Lower lobe of right lung (tissue), 2 donors: ENCODE measurements at places on chromosomes 3 and 15.
A peak's percentile ranks its signal among the peaks of the same experiment; 100 is the strongest.

DNA sequence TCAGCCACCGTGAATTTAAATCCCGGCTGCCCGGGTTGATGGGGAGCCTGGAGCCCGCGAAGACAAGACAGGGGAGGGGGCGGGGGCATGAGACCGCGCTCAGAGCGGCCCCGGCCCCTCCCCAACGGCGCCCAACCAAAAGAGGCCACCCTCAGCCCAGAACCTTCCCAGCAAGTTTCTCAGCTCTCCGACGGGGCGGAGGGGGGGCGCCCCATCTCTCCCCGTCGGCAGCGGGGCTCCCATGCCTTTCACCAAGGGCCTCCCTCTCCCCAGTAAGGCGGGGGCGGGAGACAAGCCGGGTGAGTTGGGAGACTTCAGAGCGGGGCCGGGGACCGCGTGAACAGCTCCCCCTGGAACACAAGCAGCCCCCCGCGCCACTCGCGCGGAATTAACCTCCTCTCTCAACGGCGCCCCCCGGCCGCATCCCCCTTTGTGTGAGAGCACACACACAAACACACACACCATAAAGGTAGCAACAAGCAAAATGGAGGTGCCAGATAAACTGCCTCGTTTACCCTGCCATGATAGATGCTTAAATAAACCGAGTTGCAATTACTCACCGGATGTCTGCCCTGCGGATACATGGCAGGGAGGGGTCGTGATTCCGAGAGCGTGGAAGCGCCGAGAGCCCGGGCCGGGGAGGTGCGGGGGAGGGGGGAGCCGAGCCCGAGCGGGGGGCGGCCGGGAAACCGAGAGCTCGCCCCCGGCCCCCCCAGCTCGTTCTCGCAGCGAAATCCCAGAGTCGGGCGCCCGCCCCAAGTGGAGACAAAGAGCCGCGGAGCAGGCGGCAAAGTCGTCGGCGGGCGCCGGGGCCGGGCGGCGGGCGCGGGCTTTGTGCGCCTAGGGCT, 1.3 kb downstream of the TLE3 start:
- peaks cover 3% of the 10 kb centered on the region for H3K36me3 ChIP-seq
- peak overlapping the region; percentile 88 for H3K4me3 ChIP-seq
- no peaks in the 10 kb centered on the region for H3K27me3 ChIP-seq
- peak overlapping the region; percentile 92 for H3K27ac ChIP-seq
- DNase-seq: peak; percentile 65

- H3K36me3 ChIP-seq: no peaks in the 10 kb centered on the region
- H3K4me3 ChIP-seq: no peak overlapping the region
- H3K4me1 ChIP-seq: peaks cover 20% of the 10 kb centered on the region
- H3K27ac ChIP-seq: peak overlapping the region; percentile 46
- DNase-seq: peak; percentile 62
- no peaks in the 10 kb centered on the region for H3K27me3 ChIP-seq
Observed at GRCh38 chr3:72523429-72524151, 324.7 kb downstream of the SHQ1 start.

DNA sequence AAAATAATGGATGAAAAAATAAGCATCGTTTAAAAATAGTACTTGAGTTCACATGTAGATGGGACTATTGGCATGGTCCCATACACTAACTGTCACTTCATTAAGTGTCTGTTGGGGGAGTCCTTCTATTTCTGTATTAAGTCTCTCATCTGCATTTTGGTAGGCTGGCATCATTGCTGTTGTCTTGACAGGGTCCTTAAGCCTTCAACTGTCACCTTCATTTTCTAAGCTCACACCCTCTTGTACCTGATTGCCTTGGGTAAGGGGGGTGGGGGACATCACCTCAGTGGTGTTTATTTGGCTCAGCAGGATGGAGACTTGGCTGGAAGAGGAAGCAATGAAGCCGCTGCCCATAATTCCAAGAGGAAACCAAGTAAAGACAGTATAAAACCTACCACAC, 202.0 kb upstream of the VEPH1 start:
- DNase-seq: no peak
- H3K4me3 ChIP-seq: no peak overlapping the region
- no peaks in the 10 kb centered on the region for H3K4me1 ChIP-seq
- no peaks in the 10 kb centered on the region for H3K36me3 ChIP-seq
- H3K27me3 ChIP-seq: no peaks in the 10 kb centered on the region

DNA sequence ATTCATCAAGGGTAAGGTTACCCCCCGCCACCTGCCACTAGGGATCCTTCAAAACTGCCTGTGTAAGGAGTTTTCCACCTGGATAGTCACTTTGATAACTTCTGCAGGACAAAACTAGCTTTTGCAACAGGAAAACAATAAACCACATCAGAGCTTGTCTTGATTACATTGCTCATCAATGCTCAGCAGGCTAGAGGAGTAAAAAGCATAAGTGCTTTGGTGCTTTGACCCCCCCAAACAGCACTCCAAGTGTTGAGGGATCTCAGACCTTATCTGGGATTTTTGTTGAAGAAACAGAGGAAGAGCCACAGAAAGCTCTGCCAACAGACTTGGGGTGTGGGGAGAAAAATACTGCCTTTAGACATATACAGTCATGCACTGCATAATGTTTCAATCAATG, 10.8 kb upstream of the PHLDB2 start:
- H3K27me3 ChIP-seq: no peaks in the 10 kb centered on the region
- H3K4me3 ChIP-seq: no peak overlapping the region
- peaks cover 7% of the 10 kb centered on the region for H3K4me1 ChIP-seq
- DNase-seq: no peak
- H3K27ac ChIP-seq: no peak overlapping the region

GRCh38 chr3:49998326-49998725, 58.4 kb downstream of the RBM6 start:
- peaks cover 60% of the 10 kb centered on the region for H3K36me3 ChIP-seq
- no peak for DNase-seq
- H3K4me1 ChIP-seq: no peaks in the 10 kb centered on the region
- no peak overlapping the region for H3K27ac ChIP-seq
- no peaks in the 10 kb centered on the region for H3K27me3 ChIP-seq

DNA sequence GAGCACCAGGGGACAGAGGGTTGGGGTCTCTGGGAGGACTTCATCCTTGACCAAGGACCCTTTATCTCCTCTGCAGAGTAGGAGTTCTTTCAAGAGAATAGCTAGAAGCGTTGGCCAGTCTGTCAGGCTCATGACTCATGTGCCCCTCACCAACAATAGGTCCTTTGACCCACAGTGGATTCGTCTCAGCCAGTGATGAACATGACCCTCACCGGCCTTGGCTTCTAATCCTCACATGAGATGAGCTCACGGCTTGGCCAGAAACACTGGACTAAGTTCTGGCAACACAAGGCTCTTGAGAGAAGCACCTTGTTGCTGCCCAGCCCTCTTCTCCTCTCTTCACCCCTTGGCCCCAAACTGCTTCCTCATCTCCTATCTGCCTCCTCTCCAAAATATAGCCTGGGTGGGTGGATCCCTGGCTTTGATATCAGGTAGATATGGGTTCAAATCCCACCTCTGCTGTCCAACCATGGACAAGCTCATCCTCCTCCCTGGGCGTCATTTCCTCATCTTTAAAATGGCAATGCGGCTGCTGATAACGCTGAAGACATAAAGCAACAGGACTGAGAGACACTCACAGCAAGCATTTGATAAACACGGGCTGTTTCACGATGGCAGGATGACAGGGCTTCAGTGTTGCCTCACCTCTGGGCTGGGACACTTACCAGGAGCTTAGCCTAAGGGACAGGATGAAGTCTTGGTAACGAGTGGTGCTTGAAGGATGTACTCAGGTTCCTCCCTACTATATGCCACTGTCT, 446.7 kb upstream of the PROK2 start:
- H3K36me3 ChIP-seq: no peaks in the 10 kb centered on the region
- H3K4me3 ChIP-seq: no peak overlapping the region
- H3K4me1 ChIP-seq: no peaks in the 10 kb centered on the region
- no peak for DNase-seq

- DNase-seq: no peak
- peaks cover 3% of the 10 kb centered on the region for H3K4me1 ChIP-seq
- H3K36me3 ChIP-seq: no peaks in the 10 kb centered on the region
Observed at GRCh38 chr3:39290255-39290654, 10.4 kb upstream of the CX3CR1 start.

DNA sequence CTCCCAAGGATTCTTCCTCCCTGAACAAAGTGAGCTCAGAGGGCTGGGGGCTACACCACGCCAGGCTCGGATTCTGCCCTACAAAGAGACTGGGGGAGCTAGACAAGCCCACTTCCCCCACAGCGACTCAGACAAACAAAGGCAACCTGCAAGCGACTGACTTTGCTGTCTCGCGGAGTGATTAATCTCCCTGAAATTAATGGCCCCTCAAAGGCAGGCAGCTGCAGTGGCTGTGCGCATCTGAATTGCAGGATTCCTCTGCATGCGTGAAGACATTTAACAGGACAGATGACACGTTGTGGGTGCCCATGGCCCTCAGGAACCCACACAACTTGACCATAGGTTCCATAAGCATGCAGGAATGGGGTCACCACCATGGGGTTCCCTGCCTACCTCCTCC, 18.4 kb downstream of the CTXND1 start:
- H3K36me3 ChIP-seq: no peaks in the 10 kb centered on the region
- H3K27me3 ChIP-seq: peaks cover 11% of the 10 kb centered on the region
- H3K27ac ChIP-seq: no peak overlapping the region
- no peaks in the 10 kb centered on the region for H3K4me1 ChIP-seq
- H3K4me3 ChIP-seq: no peak overlapping the region
- DNase-seq: no peak

DNA sequence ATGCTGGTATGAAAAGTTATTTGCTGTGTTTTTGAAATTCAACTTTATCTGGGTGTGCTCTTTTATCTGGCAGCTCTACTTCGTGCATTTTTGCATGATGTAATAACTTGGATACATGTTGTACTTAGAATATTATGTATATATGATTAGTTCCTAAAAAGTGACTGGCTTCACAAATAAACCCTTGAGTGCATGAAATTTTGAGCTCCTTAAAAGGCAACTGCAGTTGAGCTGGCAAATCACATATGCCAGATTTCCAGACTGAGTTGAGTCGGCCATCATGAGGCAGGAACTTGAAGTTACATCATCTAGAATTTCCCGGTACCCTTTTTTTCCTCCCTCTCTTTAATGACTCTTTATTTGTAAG, 162.5 kb downstream of the FNDC3B start:
- no peaks in the 10 kb centered on the region for H3K27me3 ChIP-seq
- no peaks in the 10 kb centered on the region for H3K36me3 ChIP-seq
- H3K4me1 ChIP-seq: peaks cover 54% of the 10 kb centered on the region
- no peak for DNase-seq
- peak overlapping the region; percentile 79 for H3K27ac ChIP-seq

DNA sequence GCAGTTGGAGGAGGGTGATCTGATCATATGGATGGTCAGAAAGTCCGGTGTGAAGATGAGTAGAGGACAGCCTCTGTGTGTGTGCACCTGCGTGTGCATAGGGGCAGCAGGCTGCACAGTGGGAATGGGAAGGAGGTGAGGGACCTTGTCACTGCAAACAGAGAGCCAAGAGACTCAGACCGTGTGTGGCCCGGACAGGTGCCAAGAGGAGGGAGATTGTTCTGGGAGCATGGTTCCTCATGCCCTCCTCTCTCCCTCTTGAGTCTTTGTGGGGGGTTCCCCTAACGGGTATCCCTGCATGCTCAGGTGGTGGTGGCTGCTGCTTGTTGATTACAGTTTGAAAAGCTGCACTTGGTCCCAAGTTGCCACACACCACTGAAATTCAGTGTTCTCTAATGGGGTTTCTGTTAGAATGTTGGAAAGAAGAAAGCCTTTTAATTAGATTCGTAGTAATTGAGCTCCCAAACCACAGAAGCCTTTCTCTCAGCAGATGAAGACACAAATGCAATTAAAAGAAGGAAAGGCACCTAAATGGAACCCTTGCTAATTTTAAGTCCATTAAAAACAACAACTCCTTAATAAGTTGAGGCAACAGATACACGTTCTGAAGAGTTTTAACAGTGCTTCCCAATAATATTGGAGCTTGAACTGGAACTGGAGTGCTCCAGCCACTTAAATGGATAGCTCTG, 68.9 kb downstream of the CHRNA7 start:
- DNase-seq: no peak
- H3K27me3 ChIP-seq: no peaks in the 10 kb centered on the region
- H3K36me3 ChIP-seq: no peaks in the 10 kb centered on the region
- H3K27ac ChIP-seq: no peak overlapping the region
- H3K4me3 ChIP-seq: no peak overlapping the region

- no peaks in the 10 kb centered on the region for H3K27me3 ChIP-seq
- H3K27ac ChIP-seq: no peak overlapping the region
- H3K36me3 ChIP-seq: peaks cover 59% of the 10 kb centered on the region
- no peak overlapping the region for H3K4me3 ChIP-seq
- no peaks in the 10 kb centered on the region for H3K4me1 ChIP-seq
- no peak for DNase-seq
Observed at GRCh38 chr3:48960841-48961413, 29.1 kb upstream of the P4HTM start.

DNA sequence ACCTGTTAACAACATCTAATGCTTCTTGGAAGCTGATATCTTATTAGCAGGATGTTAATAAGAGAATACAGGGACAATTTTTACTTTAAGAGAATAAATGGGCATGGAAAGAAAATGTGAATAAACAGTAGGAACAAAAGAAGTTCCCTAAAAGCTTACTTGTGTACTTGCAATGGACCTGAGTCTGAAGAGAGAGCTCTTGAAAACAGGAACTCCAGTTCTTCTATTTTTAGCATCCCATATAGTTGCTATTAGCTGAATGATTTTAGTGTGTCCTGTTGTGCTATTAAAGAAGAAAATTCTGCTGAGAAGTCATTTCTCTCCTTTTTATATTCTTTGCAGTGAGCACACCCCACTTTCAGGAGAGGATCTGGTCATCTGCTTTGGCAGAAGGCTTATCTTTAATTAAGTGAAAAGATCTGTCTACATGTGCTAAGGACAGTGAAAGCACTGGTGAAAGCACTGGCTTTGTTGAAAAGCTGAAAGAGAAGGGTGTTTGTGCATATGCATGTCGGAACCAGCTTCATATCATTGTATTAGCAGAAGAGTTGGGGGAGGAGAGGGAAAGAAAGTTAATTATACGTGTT, 1.4 kb upstream of the ST3GAL6 start:
- no peak overlapping the region for H3K4me3 ChIP-seq
- no peaks in the 10 kb centered on the region for H3K27me3 ChIP-seq
- H3K27ac ChIP-seq: no peak overlapping the region
- DNase-seq: no peak
- H3K4me1 ChIP-seq: peaks cover 54% of the 10 kb centered on the region

- H3K4me3 ChIP-seq: no peak overlapping the region
- H3K4me1 ChIP-seq: no peaks in the 10 kb centered on the region
- H3K27ac ChIP-seq: no peak overlapping the region
- no peaks in the 10 kb centered on the region for H3K27me3 ChIP-seq
- H3K36me3 ChIP-seq: peaks cover 100% of the 10 kb centered on the region
Observed at GRCh38 chr15:85716261-85716660, 78.5 kb downstream of the KLHL25 start.

GRCh38 chr15:56098195-56098863, 104.9 kb upstream of the NEDD4 start:
- H3K36me3 ChIP-seq: peaks cover 58% of the 10 kb centered on the region
- no peak for DNase-seq
- H3K4me1 ChIP-seq: no peaks in the 10 kb centered on the region

DNA sequence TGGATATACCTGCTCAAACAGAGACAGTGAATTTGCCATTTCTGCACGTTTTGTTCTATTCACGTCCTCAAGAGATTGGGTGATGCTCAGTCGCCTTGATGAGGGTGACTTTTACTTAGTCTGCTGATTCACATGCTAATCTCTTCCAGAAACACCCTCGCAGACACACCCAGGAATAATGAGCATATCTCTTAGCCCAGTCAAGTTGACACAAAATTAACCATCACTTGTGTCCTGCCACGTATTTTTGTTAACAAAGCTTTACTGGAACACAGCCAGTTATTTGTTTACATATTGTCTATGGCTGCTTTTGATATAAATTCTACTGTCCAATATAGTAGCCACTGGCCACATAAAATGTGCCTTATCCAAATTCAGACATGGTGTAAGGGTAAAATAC, 218.3 kb downstream of the FHIT start:
- no peak for DNase-seq
- no peaks in the 10 kb centered on the region for H3K36me3 ChIP-seq
- H3K27ac ChIP-seq: no peak overlapping the region
- no peak overlapping the region for H3K4me3 ChIP-seq
- H3K4me1 ChIP-seq: no peaks in the 10 kb centered on the region
- H3K27me3 ChIP-seq: no peaks in the 10 kb centered on the region
